Activated CD8-positive, alpha-beta memory T cell treated with anti-CD3 and anti-CD28 coated beads for 48 hours (primary cell): ENCODE measurements at places on chromosomes 4 and X.

DNA sequence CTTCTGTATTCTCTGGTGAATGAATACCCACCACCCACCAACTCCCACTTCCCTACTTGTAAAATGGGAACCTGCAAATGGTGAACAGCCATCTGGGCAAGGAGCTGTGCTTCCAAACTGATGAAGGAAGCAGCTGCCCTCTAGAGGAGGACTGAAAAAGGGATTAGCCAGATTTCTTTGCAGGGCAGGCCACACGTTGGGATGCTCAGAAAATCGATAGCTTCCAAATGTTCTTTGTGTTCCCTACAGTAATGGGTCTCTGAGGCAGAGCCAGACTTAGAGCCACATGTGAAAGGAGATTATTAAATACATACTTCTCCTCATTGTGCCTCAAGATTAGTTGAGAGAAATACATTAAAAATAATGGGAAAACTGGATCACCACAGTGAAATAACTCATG lies 39.3 kb upstream of the LPAR4 start:
- no peak for DNase-seq

GRCh38 chr4:158688813-158689212 lies 16.7 kb downstream of the ETFDH start:
- DNase-seq = no peak

DNA sequence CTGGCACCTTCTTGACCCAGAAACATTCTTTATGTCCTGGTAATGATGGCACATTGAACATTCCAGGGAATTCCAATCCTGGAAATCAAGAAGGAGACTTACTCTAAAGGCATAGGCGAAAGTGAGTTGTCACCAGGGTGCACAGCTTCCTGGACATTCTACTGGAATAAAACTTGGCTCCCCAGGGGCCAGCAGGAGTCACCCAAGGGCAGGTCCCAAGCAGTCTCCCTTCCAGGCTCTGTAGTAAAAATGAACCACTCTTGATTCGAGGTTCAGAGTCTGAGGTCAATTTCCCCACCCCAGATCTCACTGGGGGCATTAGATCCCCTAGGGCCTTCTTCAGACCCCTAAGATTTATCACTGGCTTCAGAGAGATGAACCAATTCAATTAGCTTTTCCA lies 338.7 kb upstream of the GATB start:
- DNase-seq = no peak

DNA sequence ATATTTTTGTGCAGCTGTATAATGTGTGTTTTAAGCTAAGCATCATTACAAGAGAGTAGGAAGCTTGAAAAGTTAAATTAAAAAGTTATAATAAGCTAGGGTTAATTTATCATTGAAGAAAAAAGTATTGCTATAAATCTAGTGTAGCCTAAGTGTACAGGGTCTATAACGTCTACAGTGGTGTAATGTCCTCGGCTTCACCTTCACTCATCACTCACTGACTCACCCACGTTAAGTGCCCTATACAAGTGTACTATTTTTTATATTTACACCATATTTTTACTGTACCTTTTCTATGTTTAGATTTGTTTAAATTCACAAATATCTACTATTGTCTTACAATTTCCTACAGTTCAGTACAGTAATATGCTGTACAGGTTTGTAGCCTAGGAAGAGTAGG lies 23.5 kb downstream of the ARAP2 start:
- no peak for DNase-seq

GRCh38 chrX:142002471-142002870 lies 98.8 kb downstream of the MAGEC1 start:
- DNase-seq = no peak

GRCh38 chrX:856566-857290 lies 226.1 kb downstream of the SHOX start:
- DNase-seq = no peak

GRCh38 chrX:147735364-147735763 lies 176.4 kb upstream of the FMR1 start:
- no peak for DNase-seq

- DNase-seq = no peak
These were observed 2.0 kb upstream of the FATE1 start for GRCh38 chrX:151713849-151714248.

DNA sequence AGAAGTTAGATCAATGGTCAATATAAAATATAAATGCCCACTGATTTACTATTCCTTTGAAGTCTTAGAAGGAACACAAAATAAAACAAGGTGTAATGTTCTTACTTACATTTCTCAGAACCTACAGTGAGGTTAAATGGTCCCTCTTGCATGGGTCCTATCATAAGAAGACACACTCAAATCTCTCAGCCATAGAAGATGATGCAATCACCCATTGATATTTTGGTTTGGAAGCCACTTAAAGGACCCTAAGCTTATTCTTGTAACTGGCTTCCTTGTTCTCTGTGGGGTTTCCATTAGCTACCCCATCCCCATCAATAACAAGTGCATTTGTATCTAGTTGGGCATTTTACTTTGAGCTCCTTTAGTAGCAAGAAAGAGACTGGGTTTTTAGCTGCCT lies 15.1 kb downstream of the REELD1 start:
- no peak for DNase-seq

GRCh38 chrX:119230850-119231249 lies 5.2 kb upstream of the PGRMC1 start:
- no peak for DNase-seq

- DNase-seq = no peak
These were observed 31.6 kb upstream of the KIT start for GRCh38 chr4:54626113-54626512.
